ENCODE measurements at places on chromosomes 7 and 10.

- no peak for DNase-seq
These were observed 48.5 kb downstream of the SMKR1 start for GRCh38 chr7:129550693-129551360.

- DNase-seq: no peak
These were observed 35.6 kb upstream of the LAMB4 start for GRCh38 chr7:108165723-108166122.

DNA sequence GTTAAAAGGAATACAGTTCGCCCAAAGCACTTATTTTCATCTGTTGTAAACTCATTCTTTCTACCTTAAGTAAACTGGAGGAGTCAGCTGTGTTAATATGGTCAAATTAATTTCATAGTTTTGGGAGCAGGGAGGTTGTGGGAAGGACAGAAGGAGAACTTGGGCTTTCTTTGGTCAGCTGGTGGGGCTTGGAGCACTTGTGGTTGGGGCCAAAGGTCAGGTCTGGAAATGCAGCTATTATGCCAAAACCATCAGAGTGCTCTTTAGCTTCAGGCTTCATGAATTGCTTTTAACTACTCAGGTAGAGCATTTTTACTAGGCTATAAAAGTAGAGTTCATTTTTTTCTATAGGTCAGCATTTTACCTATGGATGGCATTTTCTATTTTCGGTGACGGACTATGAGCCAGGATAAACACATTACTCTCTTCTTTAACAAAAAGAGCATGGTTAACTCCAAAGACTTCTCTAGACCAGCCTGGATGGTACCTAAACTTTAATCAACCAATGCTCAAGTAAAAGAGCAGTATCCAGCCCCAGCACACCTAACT is 30.0 kb downstream of the STEAP4 start:
- DNase-seq: no peak

GRCh38 chr10:34216348-34216945 is 598.6 kb downstream of the PARD3 start:
- no peak for DNase-seq
